Naive thymus-derived CD4-positive, alpha-beta T cell (primary cell): ENCODE measurements at places on chromosomes 5 and 9. TPM values are rescaled to one million over a fixed set of nuclear protein-coding genes. Genes with fewer than 3 reads are reported as not detected.

The CDC25C gene
- not detected for polyA plus RNA-seq

The GOLPH3 gene
- polyA plus RNA-seq: 86.1 TPM

The LCN12 gene
- polyA plus RNA-seq: not detected

The BARHL1 gene
- not detected for polyA plus RNA-seq

The SAXO1 gene
- 0.13 TPM for polyA plus RNA-seq

The ARAP3 gene
- polyA plus RNA-seq: not detected

DNA sequence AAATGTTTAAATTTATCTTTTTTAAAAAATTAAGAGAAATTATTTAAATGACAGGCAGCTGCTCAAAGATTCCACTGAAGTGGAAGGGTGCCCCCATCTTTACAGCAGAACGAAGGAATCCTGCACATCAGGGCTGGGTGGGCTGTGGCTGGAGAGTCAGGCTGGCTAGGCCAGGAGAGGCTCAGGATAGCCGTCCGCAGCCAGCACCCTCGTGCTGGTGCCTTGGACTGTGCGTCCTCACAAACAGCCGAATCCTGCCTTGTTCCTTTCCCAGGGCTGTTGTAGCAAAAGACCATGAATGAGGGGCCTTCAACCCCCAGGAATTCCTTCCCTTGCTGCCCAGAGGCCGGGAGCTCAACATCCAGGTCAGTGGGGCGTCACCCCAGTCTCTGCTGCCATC lies 64.6 kb upstream of the FCN1 start:
- no peak for DNase-seq

GRCh38 chr9:129208207-129209032 lies 30.4 kb upstream of the IER5L start:
- peak; percentile 37 for DNase-seq

DNA sequence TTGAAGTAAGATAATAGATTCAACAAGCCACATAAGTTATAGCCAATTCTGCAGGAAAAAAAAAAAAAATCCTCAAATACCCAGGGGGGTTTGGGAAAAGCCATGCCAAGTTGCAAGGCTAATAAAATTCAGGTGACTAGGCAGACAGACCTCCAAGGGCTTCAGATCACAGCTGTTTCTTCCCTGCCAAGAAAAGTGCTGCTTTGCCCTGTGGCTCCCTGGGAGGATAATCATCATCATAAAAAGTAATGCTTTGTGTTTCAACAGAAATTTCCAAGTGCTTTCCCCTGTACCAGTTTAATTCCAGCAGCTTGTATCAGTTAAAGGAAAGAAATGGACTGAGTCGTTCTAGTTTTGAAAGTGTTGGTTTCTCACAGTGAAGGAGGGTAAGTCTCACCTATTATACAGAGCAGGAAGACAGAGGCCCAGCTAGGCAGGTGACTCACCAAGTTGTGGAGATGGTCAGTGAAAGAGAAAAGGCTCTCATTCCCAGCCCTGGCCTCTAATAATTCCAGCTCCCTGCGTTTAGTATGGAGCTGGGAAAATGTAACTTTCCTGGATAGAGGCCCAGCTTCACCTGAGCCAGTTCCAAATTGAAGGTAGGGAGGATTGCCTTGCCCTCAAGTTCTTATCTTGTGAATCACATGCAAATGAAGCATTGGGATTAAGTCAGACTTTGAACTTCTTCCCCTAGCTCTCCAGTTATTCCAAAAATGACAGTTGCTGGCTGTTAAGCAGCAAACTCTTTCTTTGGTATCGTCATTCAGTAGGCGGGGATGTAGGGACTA lies 263.4 kb downstream of the GRIA1 start:
- DNase-seq: no peak

DNA sequence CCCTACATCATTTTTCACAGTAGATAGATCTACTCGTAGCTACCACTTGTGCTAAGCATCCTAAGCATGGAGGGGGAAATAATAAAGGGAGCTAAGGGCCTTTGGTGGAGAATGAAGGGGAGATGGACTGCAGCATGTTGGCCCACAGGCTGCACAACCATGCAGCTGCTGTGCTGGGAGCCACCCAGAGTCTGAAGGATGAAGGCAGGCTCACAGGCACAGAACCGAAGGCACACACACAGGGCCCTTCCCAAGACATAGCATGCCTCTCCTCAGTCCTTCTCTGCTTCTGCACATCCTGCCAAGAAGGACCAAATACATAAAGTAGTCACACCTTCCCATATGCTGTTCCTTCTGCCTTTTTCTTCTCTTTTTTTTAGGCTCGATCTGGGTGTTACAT lies 6.6 kb downstream of the FAM193B start:
- no peak for DNase-seq

GRCh38 chr5:171673328-171673727 lies 112.3 kb upstream of the SMIM23 start:
- no peak for DNase-seq

- no peak for DNase-seq
Measured at GRCh38 chr5:80739057-80739456, 84.3 kb upstream of the DHFR start.

DNA sequence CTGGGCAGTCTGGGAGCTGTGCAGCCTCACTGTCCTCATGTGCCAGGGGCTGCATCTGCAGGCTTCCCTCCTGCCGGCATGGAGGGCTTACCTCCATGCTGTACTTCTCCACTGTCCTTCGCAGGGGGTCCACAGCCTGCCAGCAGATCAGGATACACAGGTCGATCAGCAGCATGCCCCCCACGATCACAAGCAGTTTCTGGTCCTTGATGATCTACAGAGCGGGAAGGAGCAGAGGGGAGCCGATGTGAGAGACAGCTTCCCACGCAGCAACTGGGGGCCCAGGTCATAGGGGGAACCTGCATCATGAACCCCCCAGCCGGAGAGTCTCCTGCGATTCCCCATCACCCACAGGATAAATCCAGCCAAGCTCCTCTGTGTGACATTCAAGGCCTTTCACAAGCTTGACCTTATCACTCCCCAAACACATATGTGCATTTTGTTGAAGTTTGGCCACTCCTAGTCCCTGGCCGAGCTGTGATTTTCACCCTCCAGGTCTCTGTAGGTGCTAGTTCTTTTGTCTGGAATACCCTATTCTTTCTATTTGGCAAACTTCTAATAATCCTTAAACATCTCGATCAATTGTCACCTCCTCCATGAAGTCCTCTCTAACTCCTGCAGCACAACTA lies 107.3 kb upstream of the TBC1D2 start:
- no peak for DNase-seq

DNA sequence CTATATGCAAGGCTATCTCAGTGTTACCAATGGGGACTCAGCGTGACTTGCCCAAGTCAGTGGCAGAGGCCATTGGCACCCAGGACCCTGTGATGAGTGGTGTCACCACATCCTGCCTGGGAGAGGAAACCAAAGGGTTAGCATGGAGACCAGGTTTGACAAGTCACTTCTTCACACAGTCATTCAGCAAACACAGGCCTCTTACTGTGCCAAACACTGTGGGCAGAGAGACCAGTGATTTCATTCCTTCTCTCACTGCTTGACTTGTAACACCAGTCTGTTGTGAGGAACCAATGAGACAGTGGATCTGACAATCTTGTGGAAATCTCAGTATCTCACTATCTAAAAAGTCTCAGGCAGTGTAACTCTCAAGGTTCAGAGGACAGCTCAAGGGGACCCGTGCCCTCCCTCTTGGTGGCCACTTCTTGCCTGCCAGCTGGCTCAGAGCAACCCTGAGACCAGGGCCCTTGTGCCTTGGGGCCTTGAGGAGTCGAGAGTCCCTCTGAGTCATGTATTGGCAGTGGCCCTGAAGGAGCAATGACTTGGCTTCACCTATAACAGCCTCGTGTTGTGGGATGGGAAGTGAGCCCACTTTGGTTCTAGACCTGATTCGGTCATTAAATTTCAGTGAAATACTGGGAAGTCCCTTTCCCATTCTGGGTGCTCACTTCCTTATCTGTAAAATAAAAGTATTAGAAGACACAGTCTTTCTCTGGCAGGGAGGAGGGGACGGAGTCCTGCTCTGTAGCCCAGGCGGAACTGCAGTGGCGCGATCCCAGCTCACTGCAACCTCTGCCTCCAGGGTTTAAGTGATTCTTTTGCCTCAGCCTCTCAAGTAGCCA lies 1.6 kb downstream of the FABP6 start:
- DNase-seq: no peak

GRCh38 chr5:90718387-90718786 lies 159.8 kb downstream of the ADGRV1 start:
- no peak for DNase-seq

- no peak for DNase-seq
Measured at GRCh38 chr5:79630444-79630843, 18.2 kb downstream of the TENT2 start.

DNA sequence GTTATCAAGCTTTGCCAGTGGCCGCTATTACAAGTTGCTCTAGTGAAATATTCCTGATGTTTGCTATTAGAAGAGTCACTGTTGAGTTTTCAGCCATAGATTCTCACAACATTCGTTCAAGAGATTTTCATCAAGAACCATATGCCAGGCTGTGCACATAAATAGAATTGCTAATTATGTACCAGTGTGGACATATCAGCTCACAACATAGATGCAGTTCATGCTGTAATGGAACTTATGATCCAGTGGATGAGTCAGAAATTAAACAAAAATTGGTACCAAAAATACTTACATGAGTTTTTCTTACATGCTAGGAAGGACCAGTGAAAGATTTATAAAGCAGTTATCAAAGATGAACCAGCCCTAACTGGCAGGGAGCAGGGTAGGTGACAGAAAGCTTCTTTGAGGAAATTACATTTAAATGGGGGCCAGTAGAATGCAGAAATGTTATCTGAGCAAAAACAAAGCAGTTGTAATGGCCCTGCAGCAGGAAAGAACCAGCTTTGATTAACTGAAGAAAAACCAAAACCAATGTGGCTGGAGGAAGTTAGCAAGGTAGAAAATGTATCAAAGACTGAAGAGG lies 404.2 kb downstream of the DNAH5 start:
- DNase-seq: no peak

GRCh38 chr9:98135938-98136337 lies 16.9 kb upstream of the TRIM14 start:
- DNase-seq: no peak

GRCh38 chr9:794386-794785 lies 47.1 kb upstream of the DMRT1 start:
- no peak for DNase-seq

- DNase-seq: no peak
Measured at GRCh38 chr5:136016945-136017530, 11.8 kb upstream of the TGFBI start.

DNA sequence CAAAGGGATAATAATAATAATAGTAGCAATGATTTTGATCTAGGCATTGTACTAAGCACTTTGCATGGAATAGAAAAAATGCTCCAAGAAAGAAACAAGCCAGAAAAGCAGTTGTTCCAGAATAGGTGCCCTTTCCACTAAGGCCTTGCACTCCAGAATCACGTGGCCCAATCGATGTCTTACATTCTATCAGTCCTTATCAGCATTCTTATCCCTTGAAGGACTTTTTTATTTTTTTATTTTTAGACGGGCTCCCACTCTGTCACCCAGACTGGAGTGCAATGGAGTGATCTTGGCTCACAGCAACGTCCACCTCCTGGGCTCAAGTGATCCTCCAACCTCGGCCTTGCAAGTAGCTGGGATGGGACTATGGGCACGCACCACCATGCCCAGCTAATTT lies 36.5 kb downstream of the PDZD2 start:
- DNase-seq: no peak

- DNase-seq: peak; percentile 68
Measured at GRCh38 chr5:141512390-141512910, 23.6 kb downstream of the PCDHGC5 start.

GRCh38 chr5:179865491-179866240 lies 7.0 kb upstream of the MRNIP start:
- no peak for DNase-seq

DNA sequence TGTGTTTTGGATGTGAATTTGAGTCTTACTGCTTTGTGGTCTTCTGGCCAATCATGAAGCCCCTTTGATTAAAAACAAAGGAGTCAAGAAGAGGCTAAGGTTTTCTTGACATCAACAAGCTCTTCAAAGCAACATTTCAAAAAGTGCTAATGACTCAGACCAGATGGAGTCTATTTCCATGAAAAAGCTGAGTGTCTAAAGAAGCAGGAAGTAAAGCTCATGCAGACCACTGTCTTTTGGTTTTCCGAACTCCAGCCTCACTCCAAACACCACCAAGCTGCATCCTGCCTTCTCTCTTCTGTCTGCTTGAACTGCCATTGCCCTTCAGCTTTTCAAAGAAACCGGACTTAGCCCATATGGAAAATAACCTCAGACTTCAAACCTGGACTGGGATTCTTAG lies 115.2 kb downstream of the PRDM6 start:
- DNase-seq: no peak

- DNase-seq: no peak
Measured at GRCh38 chr9:81031422-81032029, 657.8 kb downstream of the TLE1 start.

- no peak for DNase-seq
Measured at GRCh38 chr5:127950707-127951391, 132.7 kb upstream of the SLC12A2 start.

GRCh38 chr5:140194662-140195061 lies 19.7 kb downstream of the CYSTM1 start:
- no peak for DNase-seq

- DNase-seq: no peak
Measured at GRCh38 chr5:143314659-143315058, 88.8 kb downstream of the NR3C1 start.

- no peak for DNase-seq
Measured at GRCh38 chr5:168357876-168358275, 66.4 kb downstream of the WWC1 start.

DNA sequence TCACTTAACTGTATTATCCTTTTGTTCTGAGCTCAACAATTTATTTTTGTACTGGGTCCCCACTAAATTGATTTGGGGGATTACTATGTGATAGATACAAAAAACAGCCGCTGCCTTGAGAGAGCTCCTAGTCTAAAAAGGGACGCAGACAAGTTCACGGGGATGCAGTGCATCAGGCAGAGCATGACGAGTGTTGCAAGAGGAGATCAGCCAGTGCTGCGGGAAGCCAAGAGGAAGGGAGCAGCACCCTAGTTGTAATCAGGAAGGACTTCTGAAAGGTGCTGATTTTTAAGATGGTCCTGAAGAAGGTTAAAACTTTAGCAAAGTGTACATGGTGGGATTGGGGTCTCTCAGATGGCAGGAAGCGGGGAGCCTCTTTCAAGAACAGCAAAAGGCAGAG lies 15.8 kb downstream of the GALNT10 start:
- DNase-seq: no peak

DNA sequence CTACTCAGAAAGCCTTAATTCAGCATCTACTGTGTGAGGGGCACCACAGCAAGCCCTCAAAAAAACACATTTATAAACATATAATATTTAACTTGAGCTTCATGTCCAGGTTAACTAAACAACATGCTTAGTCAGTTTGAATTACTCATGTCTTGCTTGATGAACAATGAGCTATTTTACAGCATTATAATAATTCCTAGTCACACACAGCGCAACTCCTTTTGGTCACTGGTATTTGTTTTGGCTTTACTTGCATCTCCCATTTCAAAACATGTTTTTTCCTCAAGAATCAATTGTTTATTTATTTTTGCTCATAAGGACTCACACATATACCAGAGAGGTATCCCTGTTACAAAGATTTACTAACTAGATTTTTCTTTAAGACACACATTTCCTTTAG lies 616.7 kb upstream of the DAB2 start:
- no peak for DNase-seq
